GM23248 (cell line): ENCODE measurements at places on chromosomes 5 and 9. TPM values are rescaled to one million over a fixed set of nuclear protein-coding genes. Genes with fewer than 3 reads are reported as not detected.

GRCh38 chr5:127429928-127430327 lies 87.5 kb upstream of the PRRC1 start:
- no peak for DNase-seq

DNA sequence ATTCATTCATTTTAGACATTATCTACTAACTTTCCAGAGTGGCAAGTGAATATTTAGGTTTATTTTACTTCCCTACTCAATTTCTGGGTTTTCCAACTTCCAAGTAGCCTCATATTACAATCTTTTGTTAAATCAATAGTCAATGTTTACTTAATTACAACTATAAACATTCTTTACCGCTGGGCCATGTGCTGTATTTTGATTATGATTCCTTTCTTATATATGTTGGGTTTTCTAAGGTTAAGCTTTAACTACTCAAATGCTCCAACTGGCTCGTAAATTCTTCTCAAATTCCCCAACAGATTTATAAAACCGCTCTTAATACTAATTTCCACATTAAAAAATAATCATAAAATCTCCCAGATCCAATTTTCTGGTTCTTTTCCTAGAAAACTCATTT lies 110.1 kb upstream of the ABCA1 start:
- DNase-seq = no peak

DNA sequence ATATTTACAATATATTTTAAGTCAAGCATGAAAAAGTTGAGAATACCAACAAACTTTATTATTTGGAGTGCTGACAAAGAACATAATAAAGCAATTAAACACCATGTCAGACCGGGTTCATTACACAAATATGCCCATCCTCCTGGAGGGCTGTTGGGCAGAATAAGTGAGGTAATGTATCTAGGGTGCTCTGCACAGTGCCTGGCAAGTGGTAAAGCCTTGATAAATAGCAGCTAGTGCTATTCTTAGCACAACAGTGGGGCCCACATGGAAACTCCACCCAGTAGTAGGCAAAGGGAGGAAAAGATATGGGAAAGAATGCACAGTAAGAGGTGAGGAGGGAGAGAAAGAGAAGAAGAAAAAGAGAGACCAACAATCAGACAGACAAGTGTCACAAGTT lies 97.7 kb downstream of the SLC1A3 start:
- no peak for DNase-seq

- DNase-seq = peak; percentile 92
Observed at GRCh38 chr9:128553728-128554127, 1.3 kb downstream of the SPTAN1 start.

DNA sequence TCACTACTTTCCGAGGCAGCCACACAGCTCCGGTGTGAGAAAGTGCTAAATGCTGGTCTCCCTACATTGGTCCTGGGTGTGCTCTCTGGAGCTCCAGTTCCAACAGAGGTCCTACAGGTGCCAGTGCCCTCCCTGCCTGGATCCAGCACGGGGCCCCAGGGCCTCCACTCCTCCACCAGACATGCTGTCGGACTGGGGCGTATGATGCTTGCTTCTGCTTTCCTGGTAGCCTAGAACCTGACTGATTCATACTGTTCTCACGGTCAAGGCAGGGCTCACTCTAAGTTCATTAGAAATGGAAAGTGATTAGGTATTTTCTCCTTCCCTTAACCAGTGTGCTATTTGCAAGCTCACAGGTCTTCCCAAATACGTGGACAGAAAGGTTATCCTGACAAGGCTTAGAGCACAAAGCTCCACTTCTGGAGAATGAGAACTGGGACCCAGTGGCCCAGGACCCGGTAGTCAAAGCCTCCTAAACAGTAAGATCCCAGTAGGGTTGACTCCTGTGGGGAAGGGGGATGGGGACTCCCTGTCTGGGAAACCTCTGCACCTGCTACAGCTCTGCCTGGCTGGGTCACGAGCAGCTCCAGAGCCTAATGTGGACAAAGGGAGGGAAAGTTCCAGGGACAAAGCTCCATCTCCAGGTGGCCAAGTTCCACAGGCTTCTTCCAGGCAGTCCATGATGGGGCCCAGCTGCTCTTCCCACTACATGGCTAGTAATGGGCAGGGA lies 98.1 kb downstream of the PAX5 start:
- no peak for DNase-seq

GRCh38 chr9:117839862-117840261 lies 135.7 kb downstream of the TLR4 start:
- no peak for DNase-seq

DNA sequence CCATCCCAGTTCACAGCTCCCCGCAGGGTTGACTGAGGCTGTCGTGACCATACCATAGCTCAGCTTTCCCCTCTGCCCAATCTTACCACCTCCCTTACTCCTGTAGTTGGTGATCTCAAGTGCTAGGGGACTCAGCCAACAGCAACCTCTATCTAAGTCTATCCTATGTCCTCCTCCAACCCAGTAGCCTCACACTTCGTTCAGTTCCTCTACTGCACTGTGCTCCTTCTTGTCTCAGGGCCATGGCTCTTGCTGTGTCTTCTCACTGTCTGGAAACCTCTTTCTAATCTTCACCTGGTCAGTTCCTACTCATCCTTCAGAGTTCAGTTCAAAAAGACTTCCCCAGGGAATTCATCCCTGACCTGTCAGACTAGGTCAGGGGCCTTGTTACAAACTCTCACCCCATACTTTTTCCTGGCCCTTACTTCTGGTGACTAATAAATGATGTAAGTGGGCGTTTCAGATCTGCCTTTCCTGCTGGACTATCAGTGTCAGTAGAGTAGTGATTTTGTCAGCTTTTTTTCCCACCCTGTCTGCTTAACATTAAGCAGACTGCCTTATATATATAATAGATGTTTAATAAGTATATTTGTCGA lies 53.6 kb upstream of the NR3C1 start:
- DNase-seq = peak; percentile 76

DNA sequence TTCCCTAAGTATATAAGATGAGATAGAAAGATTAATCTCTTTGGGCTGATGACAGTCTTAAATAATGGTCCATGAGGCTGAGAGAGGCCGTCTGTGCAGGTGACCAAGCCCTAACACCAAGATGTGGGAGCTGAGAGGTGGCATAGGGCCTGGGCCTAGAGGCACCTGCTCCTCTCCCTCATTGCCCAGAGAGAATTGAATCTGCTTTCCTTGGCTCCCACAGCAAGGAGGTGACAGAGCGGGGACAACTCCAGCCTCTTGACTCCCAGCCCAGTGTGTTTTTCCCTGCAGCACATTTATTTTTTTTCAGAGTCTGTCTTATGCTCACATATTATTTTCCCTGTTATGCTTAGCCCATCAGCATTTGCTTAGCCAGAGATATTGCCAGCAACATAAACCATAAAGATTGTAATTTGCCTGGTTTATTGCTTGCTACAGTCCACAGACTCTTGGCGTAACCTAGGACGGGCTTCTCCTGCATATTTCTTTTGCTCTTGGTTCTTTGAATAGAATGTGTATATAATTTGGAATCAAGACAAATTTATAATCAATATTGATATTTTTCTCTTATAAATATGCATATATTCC lies 105.6 kb downstream of the NTRK2 start:
- DNase-seq = no peak

DNA sequence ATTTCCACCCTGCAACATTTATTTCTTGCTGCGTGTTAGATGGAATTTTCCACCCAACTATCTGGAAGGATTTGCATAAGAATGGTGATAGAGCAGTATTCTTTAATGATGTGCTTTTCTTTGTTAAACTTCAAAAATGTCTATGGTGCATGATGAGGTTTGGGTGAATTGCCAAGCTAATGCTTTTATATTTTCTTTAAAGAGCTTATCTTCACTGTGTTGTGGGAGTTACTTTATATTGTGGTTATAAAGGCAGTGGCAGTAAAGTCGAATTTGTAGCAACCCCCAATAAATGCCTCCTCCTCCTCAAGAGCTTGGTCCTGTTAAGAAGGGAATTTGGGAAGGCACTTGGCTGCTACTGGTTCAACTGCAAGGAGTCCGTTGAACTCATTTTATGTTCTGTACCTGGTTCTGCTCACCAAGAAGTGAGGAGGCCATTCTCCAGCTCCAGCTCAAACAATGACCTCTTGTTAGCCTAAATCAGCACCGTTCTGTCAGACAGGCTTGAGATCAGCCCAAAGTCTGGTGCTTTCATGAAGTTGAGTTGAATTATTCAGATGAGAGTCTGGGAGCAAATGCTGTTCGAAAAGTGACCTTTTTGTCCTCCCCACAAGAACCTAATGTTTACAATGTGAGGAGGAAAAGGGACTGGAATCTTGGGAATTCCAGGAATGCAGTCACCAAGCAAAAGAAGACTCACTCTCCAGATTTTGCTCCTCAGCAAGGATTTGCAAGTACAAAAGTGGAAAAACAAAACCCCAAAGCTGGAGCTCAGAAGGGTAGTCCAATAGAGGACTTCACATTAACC lies 217.0 kb downstream of the TMEM38B start:
- DNase-seq = no peak

- no peak for DNase-seq
Observed at GRCh38 chr5:154698763-154699162, 56.4 kb upstream of the LARP1 start.

Gene SLC45A2
- not detected in 2 replicates for total RNA-seq

Gene ALDOB
- not detected in 2 replicates for total RNA-seq

Gene IFNA21
- not detected in 2 replicates for total RNA-seq

Gene KLF9
- total RNA-seq = 14.3 and 14.5 TPM in 2 replicates

Gene PRSS3
- total RNA-seq = 15.1 and 30.7 TPM in 2 replicates
